ENCODE measurements at places on chromosomes 7 and 10.
A peak's percentile ranks its signal among the peaks of the same experiment; 100 is the strongest.

DNA sequence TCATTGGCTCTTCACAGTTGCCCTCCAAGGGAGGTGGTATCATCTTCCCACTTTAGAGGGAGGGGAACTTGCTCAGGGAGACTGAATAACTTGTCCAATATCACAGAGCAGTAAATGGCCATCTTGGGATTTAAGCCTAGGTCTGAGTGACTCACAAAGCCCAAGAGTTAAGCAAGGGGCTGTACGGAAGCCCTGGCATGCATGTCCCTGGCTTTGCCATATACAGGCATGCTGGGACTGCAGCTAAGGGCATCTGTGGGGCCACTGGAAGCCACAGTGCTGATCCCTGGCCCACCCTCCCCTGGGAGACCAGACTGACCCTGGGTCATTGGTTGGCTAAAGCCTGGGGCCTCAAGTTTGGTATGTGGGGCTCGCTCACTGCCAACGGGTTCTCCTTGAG lies 3.1 kb downstream of the VSIR start:
- no peak overlapping the region for H3K27ac ChIP-seq
- H3K27me3 ChIP-seq: peaks cover 12% of the 10 kb centered on the region
- DNase-seq: no peak
- H3K4me1 ChIP-seq: no peaks in the 10 kb centered on the region

DNA sequence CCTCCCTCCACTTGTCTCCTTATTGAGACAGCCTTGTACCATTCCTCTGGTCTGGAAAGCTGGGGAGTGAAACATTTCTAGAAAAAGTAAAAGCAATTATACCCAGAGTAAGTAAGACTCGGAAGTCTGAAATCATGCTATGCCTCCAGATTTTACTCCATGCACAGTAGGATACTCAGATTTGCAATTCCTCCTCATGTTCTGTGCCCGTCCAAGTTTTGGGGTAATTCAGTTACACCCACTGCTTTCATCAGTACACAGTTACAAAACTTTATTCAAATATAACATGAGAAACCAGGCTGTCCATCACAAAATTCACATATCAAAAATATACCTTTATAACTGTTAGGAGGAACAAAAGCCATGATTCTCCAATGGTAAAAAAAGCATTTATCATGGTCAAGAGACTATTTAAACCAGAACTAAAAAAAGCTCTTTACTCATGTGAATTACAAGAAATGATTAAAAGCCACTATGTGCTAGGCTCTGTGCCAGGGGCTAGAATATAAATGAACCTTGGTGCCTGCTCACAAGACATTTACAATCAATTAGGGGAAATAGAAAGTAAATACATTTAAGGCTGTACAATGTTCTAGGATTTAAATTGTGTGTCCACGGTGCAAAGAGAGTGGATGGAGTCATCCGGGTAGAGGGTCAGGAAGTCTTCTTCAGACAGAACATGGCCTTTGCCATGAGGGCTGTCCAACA lies 320.2 kb downstream of the ELMO1 start:
- DNase-seq: no peak
- H3K4me3 ChIP-seq: no peak overlapping the region

DNA sequence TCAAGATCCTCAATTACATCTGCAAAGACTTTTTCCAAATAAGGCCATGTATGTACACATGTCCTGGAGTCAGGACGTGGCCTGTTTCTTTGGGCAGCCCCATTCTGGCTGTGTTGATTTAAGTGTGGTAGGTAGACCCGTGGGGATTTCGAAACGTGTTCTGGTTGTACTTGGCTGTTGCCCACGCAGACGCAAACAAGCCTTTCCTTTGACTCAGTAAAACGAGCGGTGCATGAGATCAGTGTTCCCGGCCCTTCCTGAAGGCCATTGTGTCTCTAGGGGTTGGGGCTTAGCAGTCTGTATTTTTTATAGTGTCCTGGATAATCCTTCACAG lies 64.8 kb upstream of the DNAJB6 start:
- peaks cover 5% of the 10 kb centered on the region for H3K4me1 ChIP-seq
- no peak for DNase-seq
- peak overlapping the region; percentile 50 for H3K27ac ChIP-seq
- no peaks in the 10 kb centered on the region for H3K27me3 ChIP-seq
- H3K4me3 ChIP-seq: no peak overlapping the region
- peaks cover 6% of the 10 kb centered on the region for H3K36me3 ChIP-seq

- no peaks in the 10 kb centered on the region for H3K27me3 ChIP-seq
- no peak overlapping the region for H3K4me3 ChIP-seq
- H3K4me1 ChIP-seq: peaks cover 23% of the 10 kb centered on the region
Measured at GRCh38 chr10:128695931-128696330, 569.7 kb upstream of the MKI67 start.

DNA sequence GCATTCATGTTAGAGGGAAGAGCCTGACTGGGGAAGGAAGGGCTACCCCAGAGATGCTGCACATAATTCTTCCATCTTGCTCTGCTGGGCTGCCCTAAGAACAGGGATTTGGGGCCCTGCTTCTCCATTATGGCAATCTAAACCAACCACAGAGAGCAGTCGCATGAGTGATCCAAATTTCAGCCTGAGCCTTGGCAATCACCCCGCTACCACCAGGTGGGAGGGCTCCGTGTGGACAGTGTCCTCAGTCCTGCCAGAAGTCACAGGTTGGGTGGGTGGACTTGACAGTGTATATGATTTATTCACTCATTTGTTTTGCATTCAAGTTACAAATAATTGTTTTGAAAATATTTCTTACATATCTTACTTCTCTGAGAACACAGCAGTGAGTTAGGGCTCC lies 22.0 kb downstream of the ABCC2 start:
- no peak overlapping the region for H3K4me3 ChIP-seq
- H3K4me1 ChIP-seq: no peaks in the 10 kb centered on the region
- DNase-seq: no peak
- H3K27me3 ChIP-seq: no peaks in the 10 kb centered on the region
- H3K27ac ChIP-seq: no peak overlapping the region
- H3K36me3 ChIP-seq: no peaks in the 10 kb centered on the region

DNA sequence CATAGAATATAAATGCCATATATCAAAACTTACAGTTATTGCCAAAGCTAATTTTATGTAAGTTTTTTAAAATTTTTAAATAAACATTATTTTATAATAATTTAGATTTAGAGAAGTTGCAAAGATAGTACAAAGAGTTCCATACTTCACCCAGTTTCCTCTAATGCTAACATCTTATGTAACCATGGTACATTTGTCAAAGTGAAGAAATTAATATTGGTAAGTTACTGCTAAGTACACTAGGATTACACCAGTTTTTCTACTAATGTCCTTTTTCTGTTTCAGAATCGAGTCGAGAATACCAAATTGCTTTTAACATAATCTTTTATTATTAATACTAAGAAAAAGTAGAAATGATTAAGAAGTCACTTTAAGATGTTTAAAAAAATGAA lies 29.2 kb downstream of the CSGALNACT2 start:
- no peaks in the 10 kb centered on the region for H3K27me3 ChIP-seq
- no peak for DNase-seq
- no peaks in the 10 kb centered on the region for H3K4me1 ChIP-seq
- no peak overlapping the region for H3K27ac ChIP-seq

DNA sequence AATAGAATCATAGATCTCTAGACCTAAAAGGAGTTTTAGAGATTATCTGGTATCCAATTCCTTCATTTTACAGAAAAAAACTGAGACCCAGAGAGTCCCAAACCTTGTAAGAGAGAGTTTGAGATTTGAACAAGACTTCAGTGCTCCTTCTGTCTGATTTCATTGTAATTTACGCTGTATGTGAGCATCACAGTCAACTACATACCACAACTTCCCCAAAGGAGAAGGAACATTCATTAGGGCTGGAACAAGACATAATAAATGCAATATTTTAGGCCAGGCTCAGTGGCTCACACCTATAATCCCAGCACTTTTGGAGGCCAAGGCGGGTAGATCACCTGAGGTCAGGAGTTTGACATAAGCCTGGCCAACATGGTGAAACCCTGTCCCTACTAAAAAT lies 17.3 kb upstream of the PRKAR2B start:
- no peaks in the 10 kb centered on the region for H3K4me1 ChIP-seq
- H3K27me3 ChIP-seq: no peaks in the 10 kb centered on the region
- DNase-seq: no peak
- no peaks in the 10 kb centered on the region for H3K36me3 ChIP-seq

GRCh38 chr10:51800121-51800520 lies 100.7 kb upstream of the CSTF2T start:
- H3K36me3 ChIP-seq: no peaks in the 10 kb centered on the region
- H3K27ac ChIP-seq: no peak overlapping the region
- no peaks in the 10 kb centered on the region for H3K27me3 ChIP-seq
- no peak overlapping the region for H3K4me3 ChIP-seq
- no peak for DNase-seq
- peaks cover 6% of the 10 kb centered on the region for H3K4me1 ChIP-seq

DNA sequence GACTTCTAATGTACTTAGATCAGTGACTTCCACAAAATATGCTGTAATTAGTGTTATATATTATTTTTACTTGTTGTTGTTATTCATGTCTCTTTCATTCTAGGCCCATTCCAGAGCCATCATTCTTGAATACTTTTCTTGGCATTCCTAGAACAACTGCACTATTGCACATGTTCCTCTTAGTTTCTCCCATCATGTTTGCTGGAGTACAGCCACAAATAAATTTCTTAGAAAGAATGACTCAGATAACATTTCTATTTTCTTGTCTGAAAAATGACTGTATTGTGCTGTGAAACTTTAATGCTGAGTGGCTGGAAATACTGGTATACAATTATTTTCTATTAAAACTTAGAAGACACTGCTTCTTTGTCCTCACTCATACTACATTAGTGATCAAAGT lies 651.0 kb upstream of the STEAP1 start:
- H3K4me1 ChIP-seq: no peaks in the 10 kb centered on the region
- no peak for DNase-seq
- H3K36me3 ChIP-seq: no peaks in the 10 kb centered on the region
- H3K4me3 ChIP-seq: no peak overlapping the region

DNA sequence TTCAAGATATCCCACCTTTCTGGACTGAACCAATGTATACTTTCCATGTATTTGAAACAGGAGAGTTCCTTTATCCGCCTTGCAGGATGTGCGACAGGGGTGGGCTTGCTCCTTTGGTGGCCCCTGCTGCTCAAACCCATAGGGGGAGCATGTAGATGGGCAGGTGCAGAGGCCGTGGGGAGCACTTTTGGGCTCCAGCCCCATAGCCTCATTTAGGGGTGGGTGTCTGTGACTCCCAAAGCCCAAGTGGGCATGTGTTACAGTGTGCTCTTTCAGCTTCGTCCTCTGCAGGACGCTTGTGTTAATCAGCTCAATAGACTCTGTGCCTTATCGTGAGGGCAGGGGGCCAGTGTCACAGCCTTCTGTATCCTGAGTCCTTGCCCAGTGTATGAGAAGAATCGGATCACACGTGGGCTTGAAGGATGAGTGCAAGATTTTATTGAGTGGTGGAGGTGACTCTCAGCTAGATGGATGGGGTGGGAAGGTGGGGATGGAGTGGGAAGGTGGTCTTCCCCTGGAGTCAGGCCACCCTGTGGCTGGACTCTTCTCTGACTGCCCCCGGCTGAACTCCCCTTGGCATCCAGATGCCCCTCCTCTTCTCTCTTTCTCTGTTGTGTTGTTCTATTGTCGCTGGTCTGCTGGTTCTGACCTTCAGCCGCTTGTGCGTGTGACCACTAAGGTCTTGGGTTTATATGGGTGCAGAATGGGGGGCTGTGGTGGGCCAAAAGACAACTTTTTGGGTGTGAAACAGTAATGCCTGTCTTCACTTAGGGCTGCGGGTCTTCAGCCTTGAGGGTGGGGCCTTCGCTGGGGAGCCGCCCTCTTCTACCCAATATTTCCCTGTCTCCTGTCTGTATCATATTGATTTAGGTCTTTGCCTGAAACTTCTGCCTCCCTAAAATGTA lies 262.2 kb downstream of the GLRX3 start:
- no peak overlapping the region for H3K27ac ChIP-seq
- no peak overlapping the region for H3K4me3 ChIP-seq
- H3K4me1 ChIP-seq: no peaks in the 10 kb centered on the region
- H3K27me3 ChIP-seq: no peaks in the 10 kb centered on the region
- H3K36me3 ChIP-seq: no peaks in the 10 kb centered on the region

DNA sequence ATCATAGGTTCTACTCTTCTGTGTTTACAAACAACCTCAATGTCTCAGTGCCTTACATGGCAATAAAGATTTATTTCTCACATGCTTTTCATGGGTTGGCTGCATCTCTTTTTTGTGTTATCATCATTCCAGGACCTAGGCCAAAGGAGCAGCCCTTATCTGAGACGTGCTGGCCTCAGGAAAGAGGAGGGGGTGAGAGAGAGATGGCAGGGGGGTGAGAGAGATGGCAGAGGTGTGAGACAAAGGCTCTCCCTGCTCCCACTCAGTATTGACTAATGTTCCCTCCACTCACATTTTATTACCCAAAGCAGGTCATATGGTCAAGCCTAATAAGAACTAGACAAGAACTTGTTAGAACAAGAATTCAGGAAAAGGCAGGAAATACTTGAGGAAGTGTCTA lies 120.1 kb upstream of the PRR15 start:
- no peaks in the 10 kb centered on the region for H3K27me3 ChIP-seq
- H3K4me3 ChIP-seq: no peak overlapping the region
- H3K36me3 ChIP-seq: no peaks in the 10 kb centered on the region

GRCh38 chr7:130960208-130960988 lies 226.4 kb upstream of the KLF14 start:
- peaks cover 7% of the 10 kb centered on the region for H3K4me1 ChIP-seq
- no peaks in the 10 kb centered on the region for H3K27me3 ChIP-seq
- no peak for DNase-seq
- H3K4me3 ChIP-seq: no peak overlapping the region
- no peaks in the 10 kb centered on the region for H3K36me3 ChIP-seq

DNA sequence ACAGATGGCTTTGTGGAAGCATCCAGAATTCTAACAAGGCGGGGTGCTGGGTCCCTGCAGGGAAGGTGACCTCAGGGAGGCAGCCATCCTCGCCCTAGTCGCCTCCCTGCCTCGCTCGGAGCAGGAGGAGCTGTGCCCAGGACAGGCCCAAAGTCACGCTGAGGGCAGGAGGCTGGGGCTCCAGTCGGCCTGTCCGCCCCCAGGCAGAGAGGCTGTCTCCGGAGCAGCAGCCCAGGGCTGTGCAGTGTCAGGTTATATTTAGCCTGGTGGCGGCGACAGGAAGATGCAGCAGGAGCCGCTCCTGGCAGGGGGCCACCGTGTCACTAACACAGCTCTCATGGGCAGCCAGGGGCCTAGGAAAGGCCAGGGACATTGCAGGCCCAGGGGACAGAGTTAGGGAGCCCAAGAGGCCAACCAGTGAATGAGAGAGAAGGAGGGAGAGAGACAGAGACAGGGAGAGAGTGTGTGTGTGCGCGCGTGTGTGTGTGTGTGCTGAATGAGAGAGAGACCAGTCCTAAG lies 13.5 kb downstream of the KCNH2 start:
- no peaks in the 10 kb centered on the region for H3K36me3 ChIP-seq
- peaks cover 17% of the 10 kb centered on the region for H3K4me1 ChIP-seq
- H3K27ac ChIP-seq: no peak overlapping the region
- H3K27me3 ChIP-seq: no peaks in the 10 kb centered on the region
- DNase-seq: peak; percentile 60
- no peak overlapping the region for H3K4me3 ChIP-seq

- no peak overlapping the region for H3K27ac ChIP-seq
- no peaks in the 10 kb centered on the region for H3K27me3 ChIP-seq
- H3K36me3 ChIP-seq: peaks cover 15% of the 10 kb centered on the region
- DNase-seq: no peak
- H3K4me1 ChIP-seq: peaks cover 10% of the 10 kb centered on the region
Measured at GRCh38 chr7:105118612-105119600, 104.9 kb downstream of the KMT2E start.

All from GM23338 (cell line).